NCI-H1694 (cell line): ENCODE measurements at places on chromosomes 1 and 21.

- DNase-seq, result no peak
Observed at GRCh38 chr1:235980976-235981375, 83.9 kb downstream of the NID1 start.

GRCh38 chr21:45699251-45699942, 55.9 kb downstream of the PCBP3 start:
- no peak for DNase-seq

GRCh38 chr1:234519506-234519905, 40.5 kb upstream of the TARBP1 start:
- DNase-seq, result no peak

GRCh38 chr21:32978331-32979270, 47.1 kb upstream of the OLIG2 start:
- no peak for DNase-seq

- DNase-seq, result no peak
Observed at GRCh38 chr1:16114527-16115467, 41.1 kb downstream of the EPHA2 start.

DNA sequence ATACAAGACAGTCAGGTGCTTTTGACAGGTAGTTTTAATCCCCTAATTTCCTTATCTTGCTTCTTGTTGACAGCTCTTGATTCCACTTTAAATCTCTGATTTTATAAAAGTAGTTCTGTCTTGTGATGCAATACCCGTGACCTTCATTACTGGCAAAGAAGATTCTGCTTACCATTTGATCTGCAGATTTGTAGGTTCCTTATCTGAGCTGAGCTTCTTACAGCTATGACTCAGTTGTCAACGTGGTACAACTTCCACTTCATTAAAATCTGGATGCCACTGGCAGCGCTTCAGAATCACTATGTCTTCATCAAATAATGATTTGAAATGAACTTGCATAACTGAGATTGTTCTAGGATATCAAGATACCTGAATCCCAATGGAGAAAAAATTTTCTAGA, 543.6 kb upstream of the B3GALT2 start:
- no peak for DNase-seq

- no peak for DNase-seq
Observed at GRCh38 chr1:150150133-150151021, 661 bp downstream of the PLEKHO1 start.

DNA sequence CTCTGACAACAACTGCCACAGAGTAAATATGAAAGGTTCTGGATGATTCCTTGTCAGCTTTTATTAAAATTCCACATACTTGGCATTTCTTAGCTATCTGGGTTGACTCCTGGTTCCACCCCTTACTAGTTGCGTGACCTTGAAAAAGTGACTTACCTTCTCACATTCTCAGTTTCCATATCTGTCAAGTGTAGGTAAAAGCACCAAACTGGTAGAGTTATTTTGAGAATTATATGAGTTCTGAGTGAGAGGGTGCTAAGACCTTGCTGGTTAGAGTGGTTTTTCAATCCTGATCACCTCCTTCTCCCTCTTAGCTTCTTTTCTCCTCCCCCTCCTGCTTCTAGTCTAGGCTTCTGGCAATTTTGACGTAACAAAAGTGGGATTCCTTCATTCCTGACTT, 83.4 kb upstream of the ABCD3 start:
- DNase-seq, result no peak

GRCh38 chr1:22545141-22545540, 18.1 kb upstream of the EPHA8 start:
- DNase-seq, result no peak

DNA sequence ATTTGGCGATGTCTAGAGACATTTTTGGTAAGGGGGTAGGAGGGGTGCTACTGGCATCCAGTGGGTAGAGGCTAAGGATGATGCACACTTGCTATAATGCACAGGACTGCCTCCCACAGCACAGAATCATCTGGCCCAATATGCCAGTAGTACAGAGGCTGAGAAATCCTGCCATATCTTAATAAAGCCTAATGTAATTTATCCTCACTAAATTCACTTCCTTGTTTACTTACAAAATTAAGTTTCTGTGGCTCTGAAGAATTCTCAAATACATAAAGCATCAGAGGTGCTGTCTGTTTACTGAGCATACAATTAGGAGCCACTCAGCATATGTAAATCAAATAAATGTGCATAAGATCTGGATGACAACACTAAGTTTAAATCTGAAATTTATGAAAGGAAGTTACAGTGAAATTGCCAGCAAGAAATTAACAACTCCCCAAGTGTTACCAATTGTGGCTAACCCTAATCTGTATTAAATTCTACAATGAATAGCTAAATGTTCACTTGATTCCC, 26.5 kb downstream of the NGF start:
- DNase-seq, result no peak

- DNase-seq, result no peak
Observed at GRCh38 chr1:94119796-94120569, 965 bp downstream of the ABCA4 start.

GRCh38 chr1:208852911-208853310, 608.7 kb upstream of the PLXNA2 start:
- DNase-seq, result no peak

DNA sequence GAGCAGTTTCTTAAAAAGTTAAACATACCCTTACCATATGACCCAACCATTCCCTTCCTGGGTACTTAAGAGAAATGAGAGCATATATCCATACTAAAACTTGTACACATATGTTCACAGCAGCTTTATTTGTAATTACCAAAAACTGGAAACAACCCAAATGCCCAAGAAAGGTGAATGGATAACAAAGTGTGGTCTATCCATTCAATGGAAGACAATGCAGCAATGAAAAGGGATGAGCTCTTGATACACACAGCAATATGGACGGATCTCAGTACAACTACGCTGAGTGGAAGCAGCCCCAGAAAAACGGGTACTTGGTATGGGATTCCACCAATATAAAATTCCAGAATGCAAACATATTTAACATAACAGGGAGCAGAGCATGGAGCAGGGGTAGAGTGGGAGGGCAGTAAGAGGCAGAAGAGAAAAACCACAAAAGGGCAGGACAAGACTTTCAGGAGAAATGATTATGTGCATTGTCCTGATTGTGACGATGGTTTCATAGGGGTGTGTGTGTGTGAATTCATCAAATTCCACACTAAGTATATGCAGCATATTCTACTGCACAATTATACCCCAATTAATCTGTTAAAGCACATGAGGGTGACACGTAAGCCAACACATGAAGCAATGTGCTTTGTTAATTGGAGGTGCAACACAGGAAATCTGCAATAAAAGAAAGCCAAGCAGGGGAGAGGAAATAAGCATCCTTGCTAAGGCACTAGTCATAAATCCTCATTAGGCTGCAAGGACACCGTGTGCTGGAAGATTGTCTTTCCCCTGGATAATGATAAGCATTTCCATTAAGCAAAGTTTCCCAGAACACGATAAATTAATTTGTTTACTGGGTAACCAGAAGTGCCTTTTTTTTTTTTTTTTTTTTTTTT, 113.1 kb upstream of the KRTAP19-8 start:
- DNase-seq, result no peak

DNA sequence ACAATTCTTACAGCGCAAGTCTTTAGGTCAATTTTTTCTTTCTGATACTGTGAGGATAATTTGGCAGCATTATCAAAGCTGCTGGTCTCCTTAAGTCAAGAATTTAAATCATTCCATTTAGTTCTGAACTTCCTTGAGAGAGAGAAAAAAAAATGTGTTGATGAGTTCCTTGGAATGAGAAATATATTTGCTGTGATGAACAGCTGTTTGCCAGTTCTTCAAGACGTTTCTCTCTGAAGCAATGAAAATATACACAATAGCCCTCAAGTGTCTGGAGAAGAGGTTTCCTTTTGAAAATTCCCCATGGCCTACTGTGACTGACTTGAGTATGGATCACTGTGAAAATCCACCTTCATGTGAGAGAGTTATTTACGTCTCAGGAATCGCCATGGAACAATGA, 31.0 kb upstream of the TADA1 start:
- DNase-seq, result no peak

DNA sequence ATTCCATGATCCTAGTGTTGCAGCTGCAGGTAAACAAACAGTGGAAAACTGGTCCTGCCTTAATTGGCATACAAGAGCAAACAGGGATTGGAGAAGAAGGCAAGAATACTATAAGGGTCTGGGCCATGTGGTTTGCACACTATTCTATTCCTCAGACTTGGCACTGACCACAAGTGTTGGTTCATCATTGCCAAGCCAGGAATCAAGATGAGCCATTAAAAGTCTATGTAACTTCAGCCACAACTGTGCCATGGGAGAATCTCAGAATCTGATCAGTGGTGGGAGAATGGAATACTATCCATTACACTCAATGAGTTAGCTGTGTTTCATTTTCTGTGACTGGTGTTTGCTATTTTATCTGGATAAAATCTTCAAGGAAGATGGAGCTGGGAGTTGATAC, 26.2 kb upstream of the FCER1A start:
- no peak for DNase-seq

DNA sequence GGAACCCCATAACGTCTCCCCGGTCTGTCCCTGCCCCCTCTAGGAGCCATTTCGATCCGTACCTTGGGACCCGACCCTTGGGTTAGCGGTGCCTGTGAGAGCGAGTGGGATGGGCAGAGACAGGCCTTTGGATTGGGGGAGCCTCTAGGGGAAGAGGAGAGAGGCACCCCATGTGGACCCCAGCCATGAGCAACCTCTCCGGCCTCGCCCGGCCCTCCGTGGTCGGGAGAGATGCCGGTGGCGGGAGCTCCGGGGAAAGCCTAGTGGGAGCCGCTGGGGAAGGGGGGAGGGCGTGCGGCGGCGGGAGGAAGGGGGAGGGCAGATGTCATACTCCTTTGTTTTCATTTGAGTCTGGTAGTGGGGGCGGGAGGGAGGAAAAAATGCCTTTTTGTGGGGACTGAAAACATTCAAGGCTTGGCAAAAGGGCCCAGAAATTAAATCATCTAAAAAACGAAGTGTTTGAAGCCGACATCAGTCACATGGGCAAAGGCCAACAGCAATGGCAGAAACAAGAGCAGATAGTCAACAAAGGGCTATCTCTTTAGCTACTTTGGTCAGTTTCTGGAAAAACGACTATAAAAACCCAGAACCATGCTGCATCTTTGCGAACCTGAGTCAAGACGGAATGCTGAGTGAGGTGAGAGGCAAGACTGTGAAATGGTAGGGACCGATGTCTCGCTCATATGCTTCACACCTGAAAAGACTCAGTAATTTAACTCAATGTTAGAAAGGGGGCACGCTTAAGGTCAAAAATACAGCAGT, 758 bp downstream of the PTBP2 start:
- peak; percentile 36 for DNase-seq

GRCh38 chr1:9816199-9816598, 7.6 kb downstream of the CLSTN1 start:
- no peak for DNase-seq

DNA sequence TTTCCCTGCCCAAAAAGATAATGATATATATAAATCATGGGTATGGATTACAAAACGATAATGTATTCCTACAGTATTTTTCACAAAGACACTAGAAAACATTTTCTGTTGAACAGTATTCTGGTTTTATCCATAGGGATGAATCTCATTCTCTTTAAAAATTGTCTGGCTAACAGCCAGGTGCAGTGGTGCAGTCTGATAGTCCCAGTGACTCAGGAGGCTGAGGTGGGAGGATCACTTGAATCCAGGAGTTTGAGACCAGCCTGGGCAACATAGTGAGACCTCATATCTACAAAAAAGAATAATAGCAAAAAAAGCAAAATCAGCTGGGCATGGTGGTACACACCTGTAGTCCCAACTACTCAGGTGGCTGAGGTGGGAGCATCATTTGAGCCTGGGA, 23.3 kb downstream of the PIP5K1A start:
- DNase-seq, result no peak

DNA sequence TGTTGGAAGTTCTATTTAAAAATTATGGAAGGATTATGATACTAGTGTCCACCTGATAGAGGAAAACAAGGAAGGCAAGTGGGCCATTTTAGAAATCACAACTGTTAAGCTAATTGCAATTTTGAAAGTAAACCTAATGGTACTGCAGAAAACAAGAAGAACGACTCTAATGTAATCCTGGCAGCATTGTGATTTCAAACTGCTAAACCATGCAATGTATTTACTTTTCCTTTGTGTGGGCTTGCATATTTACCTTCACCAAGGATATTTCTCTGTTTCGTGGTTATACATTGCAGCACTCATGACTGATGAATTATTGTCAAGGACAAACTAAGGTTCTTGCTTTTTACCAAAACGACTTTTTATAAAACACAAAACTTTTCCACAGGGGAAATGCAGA, 88.1 kb downstream of the TM2D1 start:
- DNase-seq, result no peak

DNA sequence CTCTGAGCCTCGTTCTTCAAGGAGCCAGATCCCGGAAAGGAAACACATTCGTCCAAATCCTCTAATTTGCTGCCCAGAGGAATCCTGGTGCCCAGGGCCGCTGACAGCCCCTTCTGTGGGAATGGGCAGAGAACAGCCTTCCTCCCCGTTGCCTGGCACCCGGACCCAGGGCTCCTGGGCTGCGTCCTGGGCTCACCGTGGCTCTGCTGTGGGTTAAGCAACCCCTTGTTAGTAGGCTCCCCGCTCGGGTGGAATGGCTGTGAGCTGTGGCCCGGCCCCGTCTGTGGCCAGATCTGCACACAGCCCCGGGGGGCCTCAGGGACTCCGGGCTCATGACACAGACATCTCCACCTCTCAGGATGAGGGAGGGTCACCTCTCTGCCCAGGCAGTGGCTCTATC, 122.9 kb upstream of the ARHGEF16 start:
- DNase-seq, result no peak

- no peak for DNase-seq
Observed at GRCh38 chr1:159011751-159012150, 2.0 kb downstream of the IFI16 start.

DNA sequence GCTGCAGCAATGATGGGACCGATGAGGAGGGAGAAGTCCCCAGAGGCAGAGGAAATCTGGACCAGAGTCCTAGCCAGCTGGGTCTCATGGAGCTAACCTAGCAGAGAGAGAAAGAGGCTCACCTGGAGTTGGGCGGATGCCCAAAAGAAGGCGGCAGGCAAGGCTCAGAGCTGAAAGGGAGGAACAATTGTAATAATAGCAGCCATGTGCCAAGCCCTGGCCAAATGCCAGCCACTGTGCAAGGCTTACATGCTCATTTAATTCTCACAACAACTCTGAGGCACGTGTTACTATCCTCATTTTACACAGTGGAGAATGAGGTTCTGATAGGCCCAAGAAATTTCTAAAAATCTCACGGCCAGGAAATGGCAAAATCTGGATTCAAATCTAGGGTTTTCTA, 50.0 kb upstream of the ZNF648 start:
- peak; percentile 4 for DNase-seq

- no peak for DNase-seq
Observed at GRCh38 chr1:15427280-15427666, 11.0 kb upstream of the CTRC start.

DNA sequence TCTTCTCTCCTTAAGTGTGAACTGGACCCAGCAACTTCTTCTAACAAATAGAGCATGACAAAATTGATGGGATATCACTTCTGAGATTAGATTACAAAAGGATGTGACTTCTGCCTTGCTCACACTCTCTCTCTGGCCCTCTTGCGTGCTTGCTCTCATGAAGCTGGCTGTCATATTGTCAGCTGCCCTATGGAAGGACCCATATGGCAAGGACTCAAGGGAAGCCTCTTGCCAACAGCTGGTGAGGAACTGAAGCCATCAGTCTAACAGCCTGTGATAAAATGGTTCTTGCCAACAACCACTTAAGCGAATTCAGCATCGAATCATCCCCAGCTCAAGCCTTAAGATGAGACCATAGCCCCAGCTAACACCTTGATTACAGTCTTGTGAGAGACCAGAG, 4.8 kb upstream of the TLR5 start:
- DNase-seq, result peak; percentile 88

- DNase-seq, result no peak
Observed at GRCh38 chr21:38804030-38804788, 1.5 kb upstream of the ETS2 start.
